ENCODE measurements at places on chromosomes 2 and 18.
A peak's percentile ranks its signal among the peaks of the same experiment; 100 is the strongest.

DNA sequence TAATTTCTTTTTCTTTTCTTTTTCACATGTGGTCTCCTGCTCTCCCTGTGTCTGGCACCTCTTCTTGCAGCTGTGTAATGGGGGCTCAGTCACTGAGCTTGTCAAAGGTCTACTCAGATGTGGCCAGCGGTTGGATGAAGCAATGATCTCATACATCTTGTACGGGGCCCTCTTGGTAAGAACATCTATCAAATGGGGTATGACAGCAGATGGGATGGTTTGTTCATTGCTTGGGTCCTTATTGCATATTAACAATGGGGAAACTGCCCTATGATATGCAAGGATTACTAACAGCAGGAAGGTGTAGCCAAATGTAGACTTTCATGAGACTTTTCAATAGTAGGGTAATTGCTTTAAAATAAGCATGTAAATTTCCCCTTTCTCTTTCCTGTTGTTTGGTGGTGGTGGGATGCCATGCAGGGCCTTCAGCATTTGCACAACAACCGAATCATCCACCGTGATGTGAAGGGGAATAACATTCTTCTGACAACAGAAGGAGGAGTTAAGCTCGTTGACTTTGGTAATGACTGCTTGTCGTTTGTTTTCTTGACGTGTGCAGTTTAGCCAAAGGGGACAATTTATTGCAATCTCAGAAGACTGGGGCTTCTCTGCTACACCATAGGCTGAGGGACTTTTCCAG, 36.5 kb downstream of the MYO3B start:
- DNase-seq: no peak

DNA sequence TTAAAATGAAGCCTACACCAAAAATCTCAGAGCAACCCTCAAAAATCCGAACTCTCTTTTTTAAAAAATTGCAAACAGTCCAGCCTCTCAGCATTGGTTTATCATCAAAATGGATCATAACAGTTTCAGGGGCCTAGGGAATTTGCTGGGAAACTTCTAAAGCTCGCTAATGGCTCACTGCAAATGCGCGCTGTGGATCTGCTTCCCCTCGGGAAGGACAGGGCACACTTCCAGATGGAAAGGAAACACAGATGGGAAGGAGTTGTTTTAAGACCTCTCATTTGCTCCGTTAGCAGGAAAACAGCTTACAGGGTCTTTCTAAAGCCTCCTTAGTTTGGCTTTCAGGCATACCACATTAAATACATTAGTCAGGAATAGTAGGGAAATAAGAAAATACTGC, 27.2 kb downstream of the FECH start:
- DNase-seq: no peak

- DNase-seq: no peak
Observed at GRCh38 chr18:68916734-68917133, 118.9 kb downstream of the CCDC102B start.

DNA sequence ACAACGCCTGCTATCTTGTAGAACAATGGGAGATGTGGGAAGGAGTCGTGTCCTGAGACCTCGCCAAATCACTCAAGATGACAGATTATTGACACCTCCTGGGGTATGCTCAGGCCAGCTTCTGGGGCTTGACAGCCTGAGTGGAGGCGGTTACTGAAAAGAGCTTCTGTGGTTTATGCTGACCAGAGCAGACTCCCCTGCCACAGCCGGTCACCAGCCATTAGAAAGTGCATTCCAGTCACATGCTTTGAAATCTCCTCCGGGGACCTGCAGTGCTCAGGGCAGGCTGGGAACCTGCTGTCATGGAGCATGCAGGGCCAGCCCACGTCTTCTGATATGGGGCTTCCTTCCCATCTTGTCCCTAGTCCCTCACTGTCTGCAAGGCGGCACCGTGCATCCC, 215.9 kb downstream of the SEPTIN10 start:
- DNase-seq: no peak

DNA sequence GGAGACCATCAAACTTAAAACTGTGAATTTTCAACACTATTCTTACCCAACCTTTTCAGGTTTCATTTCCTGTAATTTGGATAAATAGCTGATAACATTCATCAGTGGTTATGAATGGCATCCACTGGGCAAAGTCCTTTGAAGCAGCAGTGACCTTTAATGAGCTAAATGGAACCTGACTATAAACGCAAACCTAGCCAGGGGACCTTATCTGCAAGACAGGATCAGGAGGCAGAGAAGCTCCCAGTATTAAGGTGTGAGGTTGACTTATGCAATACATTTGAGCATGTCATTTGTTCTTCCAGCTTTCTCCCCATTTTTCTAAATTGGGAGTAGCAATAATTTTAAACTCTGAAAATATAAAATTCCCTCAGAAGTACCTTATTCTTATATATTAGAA, 38.4 kb downstream of the CREG2 start:
- no peak for DNase-seq

DNA sequence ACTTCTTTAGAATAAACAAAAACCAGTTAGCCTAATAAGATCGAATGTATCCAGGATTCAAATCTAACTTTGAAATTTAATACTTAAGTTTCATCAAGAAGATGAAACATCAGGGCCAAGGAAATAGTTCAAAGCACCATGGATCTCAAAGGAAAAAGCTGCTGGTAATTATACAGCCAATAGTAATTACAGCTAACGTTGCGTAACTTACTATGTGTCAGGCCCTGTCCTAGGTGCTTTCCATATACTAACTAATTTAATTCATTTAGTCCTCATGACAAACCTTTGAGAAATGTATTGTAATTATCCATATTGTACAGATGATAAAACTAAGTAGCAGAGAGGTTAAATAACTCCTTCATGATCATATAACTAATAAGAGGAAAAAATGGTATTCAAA, 598.6 kb downstream of the NYAP2 start:
- no peak for DNase-seq

DNA sequence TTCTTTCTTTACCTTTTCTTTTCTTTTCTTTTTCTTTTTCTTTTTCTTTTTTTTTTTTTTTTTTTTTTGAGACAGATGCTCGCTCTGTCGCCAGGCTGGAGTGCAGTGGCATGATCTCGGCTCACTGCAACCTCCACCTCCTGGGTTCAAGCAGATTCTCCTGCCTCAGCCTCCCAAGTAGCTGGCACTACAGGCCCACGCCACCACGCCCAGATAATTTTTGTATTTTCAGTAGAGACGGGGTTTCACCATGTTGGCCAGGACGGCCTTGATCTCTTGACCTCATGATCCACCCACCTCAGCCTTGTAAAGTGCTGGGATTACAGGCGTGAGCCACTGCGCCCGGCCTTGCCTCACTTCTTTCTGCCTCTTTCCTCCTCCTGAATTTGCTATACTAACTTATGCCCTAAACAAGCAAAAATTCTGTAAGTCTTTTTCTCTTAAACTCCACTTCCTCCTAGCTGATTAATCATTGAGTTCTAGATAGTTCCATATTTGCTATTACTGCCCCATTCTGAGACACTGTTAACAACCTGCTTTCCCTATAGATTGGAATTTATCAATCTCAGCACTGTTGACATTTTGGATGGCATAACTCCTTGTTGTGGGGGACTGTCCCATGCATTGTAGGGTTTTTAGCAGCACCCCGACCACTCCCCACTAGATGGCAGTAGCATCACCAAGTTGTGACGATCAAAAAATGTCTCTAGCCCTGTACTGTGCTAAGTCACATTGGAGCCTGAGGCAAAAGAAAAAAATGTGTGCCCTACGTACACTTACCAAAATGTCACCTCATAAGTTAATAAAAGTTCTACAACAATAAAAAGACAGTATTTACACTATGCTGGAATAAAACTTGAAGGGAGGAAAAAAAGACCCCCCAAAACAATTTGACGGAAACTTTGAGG, 16.4 kb upstream of the THADA start:
- peak; percentile 57 for DNase-seq

- DNase-seq: no peak
Observed at GRCh38 chr2:174124181-174124580, 124.2 kb downstream of the OLA1 start.

DNA sequence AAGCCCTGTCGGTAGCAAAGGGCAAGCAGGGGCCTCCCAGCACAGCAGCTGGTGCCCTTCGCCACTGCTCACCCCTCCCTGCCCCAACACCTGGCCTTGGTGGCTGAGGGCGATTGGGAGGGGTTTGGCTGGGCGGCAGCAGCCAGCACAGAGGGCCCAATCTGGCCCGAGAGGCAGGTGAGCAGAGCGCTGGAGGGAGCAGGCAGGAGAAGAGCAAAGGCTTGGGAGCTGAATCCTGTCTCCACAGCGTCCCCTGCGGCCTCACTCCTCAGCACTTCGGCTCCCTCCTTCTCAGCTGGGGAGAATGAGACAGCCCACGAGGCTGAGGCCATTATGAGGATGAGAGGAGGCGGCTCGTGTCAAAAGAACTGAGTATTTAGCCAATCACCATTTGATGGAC, 74.9 kb upstream of the TAF1B start:
- DNase-seq: peak; percentile 66

DNA sequence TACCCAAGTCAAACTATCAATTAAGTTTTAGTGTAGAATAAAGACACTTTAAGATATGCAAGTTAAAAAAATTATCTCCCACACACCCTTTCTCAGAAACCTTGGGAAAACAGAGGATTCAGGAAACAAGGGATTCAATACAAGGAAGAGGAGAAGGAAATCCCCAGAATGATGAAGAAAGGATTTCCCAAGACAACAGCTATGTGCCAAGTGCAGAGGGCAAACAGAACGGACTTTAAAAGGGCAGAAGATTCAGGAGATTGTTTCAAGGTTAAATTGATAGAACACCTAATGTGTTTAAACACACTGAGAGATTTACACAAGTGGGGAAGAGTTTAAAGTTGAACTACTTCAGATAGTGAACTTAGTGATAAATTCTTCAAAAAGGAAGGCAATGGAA, 71.5 kb upstream of the EPAS1 start:
- DNase-seq: no peak

- no peak for DNase-seq
Observed at GRCh38 chr2:212970132-212970531, 181.3 kb downstream of the IKZF2 start.

DNA sequence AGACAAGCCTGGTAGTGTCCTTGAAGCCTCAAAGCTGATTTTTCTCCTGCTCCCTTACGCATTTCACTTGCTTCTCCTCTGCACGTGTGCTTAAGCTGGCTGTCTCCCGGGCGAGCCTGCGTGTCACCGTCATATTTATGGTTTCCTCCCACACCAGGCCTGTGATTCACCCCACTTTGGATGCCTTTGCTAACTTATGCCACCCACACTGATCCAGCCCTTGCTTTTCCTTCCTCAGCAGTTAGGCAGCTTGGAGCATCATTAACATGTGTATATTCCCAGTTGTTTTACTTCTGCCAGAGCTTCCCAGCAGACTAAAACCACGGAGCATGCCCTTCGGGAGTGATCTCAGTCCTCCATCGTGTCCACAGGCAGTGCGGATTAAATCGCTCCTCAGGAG, 2.2 kb downstream of the ST3GAL5 start:
- DNase-seq: peak; percentile 23

DNA sequence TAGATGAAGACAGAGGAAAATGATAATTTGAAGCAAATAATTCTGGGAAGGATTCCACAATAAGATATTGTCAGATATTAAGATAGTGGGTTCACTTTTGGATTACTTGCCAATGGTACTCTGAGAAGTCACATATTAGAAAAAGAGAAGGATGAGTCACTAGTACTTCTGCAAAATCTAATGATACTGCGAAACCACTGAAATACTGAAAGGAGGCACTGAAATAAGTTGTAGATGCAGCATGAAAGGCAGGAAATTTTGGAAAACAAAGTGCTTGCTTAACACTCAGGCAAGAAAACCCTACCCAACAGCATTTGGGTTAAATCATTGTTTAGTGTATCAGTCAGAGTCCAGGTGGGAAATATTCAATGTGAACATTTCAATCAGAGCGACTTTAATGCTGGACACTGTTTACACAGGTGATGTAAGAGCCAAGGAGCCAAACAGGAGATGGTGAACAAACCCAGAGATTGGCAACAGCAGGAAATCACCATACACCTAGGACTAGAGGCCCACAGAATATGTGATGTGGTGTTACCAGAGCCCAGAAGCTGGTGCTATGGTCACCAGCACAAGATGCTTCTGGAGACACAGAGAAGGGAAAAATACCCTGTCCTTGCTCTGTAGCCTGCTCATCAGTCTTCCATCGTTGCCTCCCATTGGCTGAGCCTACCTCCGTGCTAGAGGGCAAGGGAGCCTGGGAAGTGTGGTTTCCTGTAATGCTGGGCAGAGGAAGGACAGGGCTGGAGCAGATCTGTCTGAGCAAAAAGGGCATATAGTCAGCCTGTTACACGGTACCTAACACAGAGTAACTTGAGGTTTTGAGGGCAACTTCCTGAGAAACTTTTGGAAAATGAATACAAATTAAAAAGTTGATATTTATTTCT, 204.7 kb upstream of the ITGA4 start:
- no peak for DNase-seq

DNA sequence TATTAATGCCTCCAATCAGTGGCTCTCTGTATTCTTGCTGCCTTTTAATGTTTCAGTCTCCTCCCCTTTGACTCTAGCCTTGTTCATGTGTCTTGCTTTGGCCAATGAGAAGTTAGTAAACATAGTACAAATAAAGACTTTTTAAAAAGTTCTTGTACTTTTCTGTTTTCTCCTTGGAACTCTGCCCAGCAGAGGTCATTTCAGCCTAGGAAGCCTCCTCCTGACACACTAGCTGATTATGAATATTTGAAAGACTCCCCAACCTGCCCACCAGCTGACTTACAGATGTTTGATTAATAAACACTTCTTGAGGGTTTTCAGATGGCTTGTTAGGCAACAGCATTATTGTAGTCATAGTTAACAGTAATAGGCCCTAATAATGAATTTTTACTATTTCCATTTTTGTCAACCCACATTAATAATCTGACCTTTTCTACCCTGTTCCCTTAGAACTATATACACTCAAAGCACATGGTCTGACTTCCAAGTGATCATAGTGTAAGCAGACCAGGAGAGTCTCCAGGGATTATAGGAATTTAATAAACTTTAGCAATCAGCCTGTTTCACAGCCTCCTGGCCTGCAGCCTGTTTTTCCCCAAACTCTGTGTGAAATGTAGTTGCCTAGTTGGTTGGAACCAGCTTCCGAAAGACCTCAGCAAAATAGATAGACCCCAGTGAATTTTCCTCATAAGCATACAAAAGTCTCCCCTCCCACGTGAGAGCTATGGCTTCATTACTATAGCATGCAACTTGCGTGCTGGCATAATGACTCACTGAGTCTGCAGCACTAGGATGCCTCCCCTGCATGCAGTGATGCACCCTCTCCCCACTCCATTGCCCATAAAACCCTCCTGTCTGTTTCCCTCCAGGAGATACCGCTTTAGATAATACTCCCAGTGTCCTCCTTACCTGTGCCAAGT, 670.7 kb upstream of the ZNF804A start:
- no peak for DNase-seq

- DNase-seq: peak; percentile 100
Observed at GRCh38 chr2:61888267-61889055, at the start of gene CCT4. TSS of gene CCT4 (minus strand) at chr2:61888656. CDS start at chr2:61888507, 149 bp downstream.

DNA sequence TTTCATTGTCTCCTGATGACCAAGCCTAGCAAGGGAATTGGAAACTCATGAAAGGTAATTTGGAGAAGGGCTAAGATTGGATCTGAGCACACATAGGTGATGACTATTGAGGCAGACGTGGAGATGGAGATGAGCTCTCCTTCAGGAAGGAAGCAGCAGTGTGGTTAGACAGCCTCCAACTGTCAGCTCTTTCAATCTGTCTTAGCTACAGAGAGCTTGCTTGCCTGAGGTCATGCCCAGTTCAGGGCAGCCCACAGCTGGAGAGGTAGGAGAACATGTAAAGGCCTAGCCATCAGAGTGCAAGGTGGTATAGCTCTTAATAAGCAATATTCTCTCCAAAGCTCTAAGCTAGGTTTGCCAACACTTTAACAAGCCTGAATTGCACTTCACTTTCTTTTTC, 79.2 kb downstream of the THSD7B start:
- DNase-seq: no peak

- DNase-seq: no peak
Observed at GRCh38 chr18:69935319-69936190, 12.1 kb downstream of the CD226 start.

Data from right kidney (tissue), 9 donors.